ENCODE measurements at places on chromosomes 13 and 19.
A peak's percentile ranks its signal among the peaks of the same experiment; 100 is the strongest.

- no peak for DNase-seq
These were observed 24.1 kb downstream of the NKPD1 start for GRCh38 chr19:45136507-45137178.

GRCh38 chr13:73657821-73658540 is 476.2 kb downstream of the KLF12 start:
- DNase-seq, result no peak

GRCh38 chr13:105814219-105814901 is 721.1 kb downstream of the EFNB2 start:
- no peak for DNase-seq

DNA sequence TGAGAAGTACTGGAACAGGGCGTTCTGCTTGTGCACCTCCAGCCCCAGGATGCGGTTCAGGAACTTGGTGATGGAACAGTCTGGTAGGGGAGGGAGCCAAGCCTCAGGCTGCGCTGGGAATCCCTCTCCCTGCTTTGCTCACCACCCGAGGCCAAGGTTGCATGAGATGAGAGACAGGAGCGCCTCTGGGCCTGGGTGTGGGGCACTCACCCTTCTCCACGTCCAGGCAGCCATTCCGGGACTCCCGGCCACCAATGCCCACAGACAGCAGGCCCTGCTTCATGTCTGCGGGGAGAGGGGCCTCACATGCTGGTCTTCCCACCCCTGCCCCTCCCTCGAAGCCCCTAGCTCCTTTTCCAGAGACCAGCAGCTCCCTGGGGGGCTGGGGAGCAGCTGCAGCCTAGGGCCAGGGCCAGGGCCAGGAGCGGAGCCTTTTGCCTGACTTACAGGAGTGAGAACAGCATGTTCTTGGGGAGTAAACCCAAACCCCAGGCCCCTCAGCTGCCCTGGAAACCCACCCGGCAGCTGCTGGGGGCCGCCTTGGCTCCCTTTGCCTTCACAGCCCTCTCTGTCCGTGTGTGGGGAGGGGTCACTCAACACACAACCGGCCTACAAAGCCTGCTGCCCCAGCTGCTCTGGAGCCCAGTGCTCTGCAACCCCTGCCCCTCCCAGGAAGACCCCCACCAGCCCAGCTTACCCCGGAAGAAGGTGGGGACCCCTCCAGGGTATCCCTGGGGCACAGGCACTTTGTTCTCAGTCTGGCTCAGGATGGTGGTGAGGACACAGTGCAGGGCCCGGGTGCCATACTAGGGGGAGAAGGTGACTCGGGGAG is 7.2 kb downstream of the GPX4 start:
- DNase-seq, result peak; percentile 51

DNA sequence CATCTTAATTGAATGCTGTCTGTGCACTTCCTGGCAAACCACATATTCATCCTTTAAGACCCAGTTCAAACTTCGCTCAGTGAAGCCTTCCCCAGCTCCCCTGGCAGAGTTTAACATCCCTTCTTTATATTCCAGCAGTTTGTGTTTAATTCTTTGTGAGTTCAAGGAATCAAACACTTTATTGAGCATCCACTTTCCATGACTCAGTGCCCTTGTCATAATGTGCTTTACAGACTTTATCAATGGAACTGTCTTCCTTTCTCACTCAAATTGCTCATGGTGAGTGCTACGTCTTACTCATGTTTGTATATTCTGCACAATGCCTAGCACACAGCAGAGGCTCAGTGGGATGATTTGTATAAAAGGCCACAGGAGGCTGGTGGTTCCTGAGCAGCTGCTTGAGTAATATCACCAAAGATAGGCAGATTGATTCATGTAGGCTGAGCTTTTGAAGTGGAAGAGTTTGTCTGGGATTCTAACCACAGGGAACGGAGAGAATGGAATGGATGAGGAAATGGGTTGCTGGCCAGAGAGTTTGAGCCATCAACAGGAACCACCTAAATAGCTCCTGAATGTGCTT is 44.2 kb downstream of the SERTM1 start:
- no peak for DNase-seq

GRCh38 chr19:46660551-46661019 is 397 bp downstream of the DACT3 start:
- DNase-seq, result no peak

- no peak for DNase-seq
These were observed at the start of gene FCAR for GRCh38 chr19:54873990-54874389. Gene FCAR (plus strand): TSS chr19:54874235. CDS start chr19:54874290, 55 bp downstream.

DNA sequence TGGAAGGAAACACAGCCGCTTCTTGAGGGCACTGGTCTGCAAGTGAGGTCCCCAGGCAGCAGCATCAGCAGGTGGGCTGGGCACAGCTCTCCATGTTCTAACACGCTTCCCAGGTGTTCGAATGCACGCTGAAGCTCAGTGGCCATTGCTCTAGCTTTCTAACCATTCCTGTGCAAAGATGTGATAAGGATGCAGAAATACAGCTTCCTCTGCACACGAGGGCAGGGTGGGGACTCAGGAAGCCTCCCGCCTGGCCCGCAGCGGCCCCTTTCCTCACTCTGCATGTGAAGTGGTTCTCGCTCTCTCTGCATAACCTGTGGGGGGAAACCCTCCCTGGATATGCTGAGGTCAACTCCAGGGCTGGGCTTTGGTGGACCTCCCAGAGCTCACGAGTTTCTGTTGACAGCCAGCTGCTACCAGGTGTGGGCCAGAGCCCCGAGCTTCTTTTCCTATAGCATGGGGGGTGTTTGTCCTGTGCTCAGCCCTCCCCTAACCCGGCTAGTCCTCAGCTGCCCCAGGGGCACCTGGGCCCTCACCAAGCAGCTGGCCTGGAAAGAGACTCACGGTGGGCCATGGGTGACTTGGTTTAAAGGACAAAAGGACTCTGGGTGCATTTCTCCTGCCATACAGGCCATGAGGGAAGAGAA is 168.2 kb downstream of the TEX29 start:
- no peak for DNase-seq

GRCh38 chr19:35126624-35126959 is 8.3 kb downstream of the LGI4 start:
- no peak for DNase-seq

DNA sequence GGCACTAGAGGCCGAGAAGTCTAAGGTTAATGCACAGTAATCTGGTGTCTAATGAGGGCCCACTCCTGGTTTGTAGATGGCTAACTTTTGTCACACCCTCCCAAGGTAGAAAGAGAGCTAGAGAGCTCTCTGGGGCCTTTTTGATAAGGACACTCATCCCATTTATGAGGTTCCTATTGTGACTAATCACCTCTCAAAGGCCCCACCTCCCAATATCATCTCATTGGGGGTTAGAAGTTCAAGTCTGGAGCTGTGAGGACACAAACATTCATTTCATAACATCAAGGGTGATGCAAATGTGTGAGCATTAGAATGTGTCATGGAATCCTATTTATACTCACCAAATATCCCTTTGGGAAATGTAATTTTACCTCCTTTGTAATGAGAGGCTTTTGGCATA is 79.2 kb upstream of the SLC10A2 start:
- DNase-seq, result no peak

GRCh38 chr19:5430237-5430636 is 25.0 kb upstream of the ZNRF4 start:
- no peak for DNase-seq

- no peak for DNase-seq
These were observed 22.8 kb upstream of the NDUFS7 start for GRCh38 chr19:1360818-1361461.

DNA sequence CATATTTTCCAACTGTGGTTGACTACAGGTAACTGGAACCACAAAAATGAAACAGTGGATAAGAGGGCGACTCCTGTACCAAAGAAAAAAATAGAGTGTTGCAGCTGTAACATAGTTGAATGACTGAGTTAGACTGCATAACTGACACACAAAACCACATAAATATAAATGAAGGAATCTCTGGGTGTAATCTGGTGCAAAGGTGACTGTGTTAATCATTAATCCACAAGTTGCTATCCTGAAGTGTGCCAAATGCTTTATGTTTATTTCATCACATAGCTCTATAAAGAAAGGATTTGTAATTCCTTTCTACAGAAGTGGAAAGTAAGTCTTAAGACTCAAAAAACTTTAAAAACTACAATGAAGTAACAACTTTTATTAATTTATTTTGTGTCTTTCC is 6.0 kb upstream of the GJB2 start:
- no peak for DNase-seq

GRCh38 chr19:33050110-33050509 is 14.6 kb downstream of the RHPN2 start:
- no peak for DNase-seq

GRCh38 chr19:14516746-14517438 is 1.3 kb downstream of the DNAJB1 start:
- no peak for DNase-seq

GRCh38 chr19:6108721-6109633 is 1.3 kb downstream of the RFX2 start:
- peak; percentile 81 for DNase-seq

GRCh38 chr13:91058919-91059318 is 288.6 kb upstream of the MIR17HG start:
- DNase-seq, result no peak

DNA sequence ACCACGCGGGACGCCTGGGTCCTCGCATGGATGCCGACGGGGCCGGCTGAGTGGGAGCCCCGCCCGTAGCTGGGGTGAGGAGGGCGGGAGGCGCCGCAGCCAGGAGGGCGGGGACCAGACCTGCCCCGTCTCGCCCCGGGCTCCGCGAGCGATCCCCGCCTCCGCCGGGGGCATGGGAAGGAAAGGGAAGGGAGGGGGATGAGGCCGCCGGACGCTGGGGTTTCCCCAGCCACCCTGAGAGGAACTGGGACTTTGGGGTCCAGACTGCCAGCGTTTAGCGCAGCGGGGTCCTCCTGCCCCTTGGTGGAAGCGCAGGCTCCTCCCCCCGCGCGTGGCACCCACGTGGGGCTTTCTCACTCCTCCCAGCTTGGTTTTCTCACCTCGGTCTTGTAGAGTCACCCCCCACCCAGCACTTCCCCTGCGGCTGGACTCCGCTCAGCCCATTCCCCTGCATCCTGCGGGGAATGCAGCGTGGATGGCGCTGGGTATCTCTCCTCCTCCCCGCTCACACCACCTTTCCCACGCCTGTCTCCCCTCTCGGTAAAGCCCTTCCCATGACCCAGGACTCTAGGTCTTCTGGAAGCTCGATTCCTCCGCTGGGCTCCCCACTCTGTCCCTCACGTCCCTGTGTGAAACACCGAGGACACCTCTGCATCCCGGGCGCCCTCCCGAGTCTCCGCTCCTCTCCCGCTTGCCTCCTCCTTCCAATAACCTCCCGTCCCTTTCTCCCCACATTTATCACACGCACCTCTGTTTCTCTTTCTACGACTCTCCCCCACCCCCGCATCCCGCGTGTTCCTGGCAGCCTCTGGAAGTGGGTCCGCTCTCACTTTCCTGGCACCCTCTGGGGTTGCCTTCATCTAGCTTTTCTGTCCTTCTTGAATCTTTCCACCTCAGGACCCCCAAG is 2.1 kb downstream of the TGFB1 start:
- peak; percentile 54 for DNase-seq

DNA sequence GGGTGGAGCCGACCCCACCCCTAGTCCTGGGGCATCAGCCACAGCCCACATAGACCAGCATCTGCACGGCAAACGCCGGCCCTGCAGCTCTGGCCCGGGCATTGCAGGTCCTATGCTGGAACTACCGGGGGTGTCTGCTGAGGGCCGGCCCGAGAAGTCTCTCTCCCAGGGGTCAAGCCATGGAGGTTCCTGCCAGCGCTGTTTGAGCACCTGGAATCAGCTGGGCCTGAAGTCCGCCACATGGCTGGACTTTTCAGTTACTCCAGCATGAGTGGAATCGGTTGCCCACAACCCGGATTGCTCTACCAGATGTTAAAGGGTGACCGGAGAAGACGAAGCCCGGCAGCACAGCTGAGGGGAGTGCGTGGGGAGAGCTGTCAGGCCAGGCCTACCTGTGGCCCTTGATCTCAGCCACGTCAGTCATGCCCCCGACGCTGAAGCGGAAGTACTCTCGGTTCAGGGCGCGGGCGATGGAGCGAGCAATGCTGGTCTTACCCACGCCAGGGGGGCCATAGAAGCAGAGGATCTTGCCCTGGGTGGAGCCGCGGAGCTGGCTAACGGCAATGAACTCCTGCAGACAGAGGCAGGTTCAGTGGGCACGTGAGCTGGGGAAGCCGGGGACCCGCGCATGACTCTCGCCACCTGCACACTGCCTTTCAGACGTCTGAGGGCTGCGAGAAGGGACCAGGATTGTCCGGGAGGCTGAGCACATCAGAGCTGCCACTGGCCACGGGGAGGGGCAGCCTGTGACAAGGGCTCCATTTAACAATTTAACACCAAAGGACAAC is 8.7 kb downstream of the RPL36 start:
- no peak for DNase-seq

DNA sequence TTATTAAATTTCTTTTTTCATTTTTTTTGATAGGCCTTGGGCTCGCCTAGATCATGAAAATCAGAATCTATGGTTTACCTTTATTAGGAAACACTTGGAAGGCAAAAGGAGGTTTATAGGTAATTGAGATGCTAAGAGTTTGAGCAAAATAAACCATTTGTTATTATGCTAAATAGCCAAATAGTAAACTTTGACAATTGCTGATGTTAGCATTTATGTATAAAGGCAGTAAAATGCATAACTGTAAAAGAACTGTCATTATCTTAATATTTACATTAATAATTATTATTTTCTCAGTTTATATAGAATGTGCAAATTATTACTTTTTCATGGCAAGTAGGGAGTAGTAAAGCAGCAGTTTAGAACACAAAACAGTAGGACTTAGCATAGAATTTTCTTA is 1737.8 kb upstream of the PRR20A start:
- DNase-seq, result no peak

GRCh38 chr13:70714993-70715392 is 606.7 kb upstream of the KLHL1 start:
- no peak for DNase-seq
